Stimulated activated naive B cell treated with anti-CD40 and anti-IgM and Interleukin-4, amounts not matched to agents 10 μg/mL and 1 μg/mL and 100 μg/mL, for 72 hours (primary cell): ENCODE measurements at places on chromosomes 11 and 22.

DNA sequence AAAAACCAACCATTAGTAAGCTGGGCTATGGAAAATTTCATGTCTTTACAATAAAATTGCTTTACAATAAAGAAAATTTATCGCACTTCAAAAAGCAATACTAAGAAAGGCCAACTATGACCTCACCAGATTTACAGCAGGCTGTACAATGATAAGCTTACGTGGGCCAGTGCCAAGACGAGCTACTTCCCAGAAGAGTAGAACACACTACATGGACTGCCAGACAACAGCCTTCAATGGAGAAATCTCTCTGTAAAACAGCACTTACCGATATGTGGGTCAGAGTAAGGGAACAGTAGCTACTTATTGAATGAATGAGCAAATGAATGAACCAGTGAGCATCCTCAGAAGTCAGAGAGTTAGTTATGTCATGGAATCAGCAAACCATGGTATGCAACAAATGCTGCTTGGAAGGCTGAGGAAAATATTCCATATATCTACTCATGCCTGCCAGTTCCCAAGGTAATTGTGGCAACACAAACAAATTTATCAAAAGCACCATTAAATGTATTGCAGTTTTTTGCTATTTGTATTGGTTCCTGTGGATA, 74.4 kb downstream of the SLC36A4 start:
- no peak for DNase-seq

DNA sequence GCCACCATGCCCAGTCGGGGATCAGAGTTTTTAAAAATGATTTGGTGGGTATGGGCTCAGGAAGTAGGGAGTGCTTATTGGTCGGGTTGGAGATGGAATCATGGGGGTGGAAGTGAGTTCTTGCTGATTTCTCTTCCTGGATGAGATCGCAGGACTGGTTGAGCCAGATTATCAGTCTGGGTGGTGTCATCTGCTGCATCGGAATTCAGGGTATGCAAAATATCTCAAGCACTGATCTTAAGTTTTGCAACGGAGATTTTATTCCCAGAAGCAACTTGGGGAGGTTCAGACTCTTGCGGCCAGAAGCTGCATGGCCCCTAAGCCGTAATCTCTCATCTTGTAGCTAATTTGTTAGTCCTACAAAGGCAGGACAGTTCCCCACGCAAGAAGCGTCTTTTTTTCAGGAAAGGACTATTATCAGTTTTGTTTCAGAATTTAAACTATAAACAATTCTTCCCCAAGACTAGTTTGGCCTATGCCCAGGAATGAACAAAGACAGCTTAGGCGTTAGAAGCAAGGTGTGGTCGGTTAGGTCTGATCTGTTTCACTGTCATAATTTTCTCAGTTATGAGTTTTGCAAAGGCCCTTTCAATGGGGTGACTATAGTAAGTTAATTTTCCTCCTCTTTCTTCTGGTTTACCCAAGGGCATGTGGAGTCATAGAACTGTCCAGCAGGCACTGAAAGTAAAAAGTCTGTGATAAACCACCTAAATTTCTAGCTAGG, 1.4 kb upstream of the PIWIL3 start:
- DNase-seq, result no peak

DNA sequence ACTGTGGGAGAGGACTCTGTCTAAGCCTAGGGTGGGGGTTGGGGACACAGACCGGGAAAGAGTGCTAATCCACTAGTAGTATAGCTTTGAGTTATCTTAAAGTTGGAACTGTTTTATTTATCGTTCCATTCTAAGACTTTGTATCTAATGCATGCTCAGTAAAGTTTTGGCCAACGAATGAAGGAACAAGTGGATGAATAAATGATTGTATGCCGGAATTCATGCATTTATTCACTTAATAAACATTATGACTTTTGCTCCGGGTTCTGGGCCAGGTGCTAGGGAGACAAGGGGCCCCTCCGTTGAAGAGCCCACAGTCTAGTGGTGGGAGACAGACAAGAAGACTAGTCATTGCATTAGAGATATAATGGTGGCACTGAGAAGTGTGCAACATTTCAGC, 645 bp downstream of the RNF121 start:
- DNase-seq, result no peak

GRCh38 chr11:65204646-65205601, 23.2 kb downstream of the CAPN1 start:
- no peak for DNase-seq

GRCh38 chr22:31872209-31872608, 72.1 kb upstream of the YWHAH start:
- no peak for DNase-seq

DNA sequence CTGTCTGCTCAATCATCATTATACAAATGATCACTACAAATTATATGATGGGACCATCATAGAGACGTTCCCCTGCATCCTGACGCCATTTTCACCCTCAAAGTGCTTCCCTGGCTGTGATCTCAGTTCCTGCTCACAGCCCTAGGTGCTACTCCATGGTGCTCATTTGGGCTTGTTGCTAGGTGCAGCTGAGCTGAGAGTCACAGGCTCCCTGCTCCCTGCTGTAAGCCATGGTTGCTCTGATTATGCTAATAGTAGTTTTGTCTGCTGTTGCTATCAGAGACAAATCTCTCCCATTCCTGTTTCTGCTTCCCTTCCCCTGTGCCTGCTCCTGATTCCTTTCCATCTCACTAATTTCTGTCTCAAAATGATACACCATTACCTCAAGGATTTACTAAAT, 474.3 kb downstream of the METTL15 start:
- DNase-seq, result no peak

DNA sequence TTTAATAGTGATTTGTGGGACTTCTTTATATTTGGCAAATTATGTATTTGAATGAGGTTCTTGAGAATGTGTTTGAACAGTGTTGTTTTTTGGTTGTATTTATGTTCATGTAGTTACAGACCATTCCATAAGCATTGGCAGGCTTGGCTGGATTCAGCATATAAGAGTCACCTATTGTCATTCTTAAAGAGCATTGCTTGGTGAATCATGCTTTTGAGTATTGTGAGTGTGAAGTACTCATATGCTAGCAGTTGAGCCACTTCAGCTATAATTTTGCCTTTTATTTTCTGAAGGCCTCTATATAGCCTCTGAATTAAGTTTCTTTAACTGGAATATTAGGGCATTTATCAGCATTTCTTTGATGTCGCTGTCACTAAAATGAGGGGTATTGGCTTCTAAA, 110.0 kb upstream of the GAL start:
- DNase-seq, result no peak

- DNase-seq, result no peak
Measured at GRCh38 chr22:17629173-17629489, 582 bp upstream of the ATP6V1E1 start.

DNA sequence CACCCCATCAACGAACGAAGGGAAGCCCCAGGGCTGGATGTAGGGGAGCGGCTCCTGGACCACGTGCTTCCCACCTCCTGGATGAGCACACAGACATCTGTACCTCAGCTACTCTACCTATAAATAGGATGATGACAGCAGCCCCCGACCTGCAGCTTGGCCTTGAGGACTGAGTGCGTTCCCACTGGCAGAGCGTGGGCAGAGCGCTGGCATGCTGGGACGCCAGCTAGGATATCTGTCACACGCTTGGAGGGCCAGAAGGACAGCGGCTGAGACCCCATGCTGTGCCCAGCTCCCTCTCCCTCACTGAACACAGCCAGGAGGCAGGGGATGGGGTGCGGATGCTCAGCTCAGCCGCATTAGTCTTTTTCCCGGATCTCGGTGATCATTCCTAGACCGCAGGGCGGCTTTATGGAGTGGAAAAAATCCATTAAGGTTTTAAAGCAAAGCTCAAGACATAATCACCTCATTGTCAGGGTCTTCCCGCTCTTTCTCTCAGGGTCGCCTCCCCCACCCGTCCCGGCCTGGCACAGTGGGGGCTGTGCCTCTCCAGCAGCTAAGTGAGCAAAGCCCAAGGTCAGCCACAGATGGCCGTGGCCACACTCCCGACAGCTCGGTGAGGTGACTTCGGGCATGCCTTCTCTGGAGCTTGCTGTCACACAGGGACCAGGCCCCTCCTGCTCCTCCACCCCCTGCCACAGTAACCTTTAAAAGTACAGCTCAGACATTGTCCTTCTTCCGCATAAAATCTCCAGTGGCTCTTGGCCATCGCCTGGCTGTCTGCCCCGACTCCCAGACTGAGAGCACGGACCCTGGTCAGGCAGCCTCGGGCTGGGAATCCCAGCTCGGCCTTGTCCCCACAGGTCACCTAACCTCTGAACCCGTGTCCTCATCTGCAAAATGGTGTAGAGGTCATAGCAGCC, 69.6 kb upstream of the SHISAL1 start:
- no peak for DNase-seq

DNA sequence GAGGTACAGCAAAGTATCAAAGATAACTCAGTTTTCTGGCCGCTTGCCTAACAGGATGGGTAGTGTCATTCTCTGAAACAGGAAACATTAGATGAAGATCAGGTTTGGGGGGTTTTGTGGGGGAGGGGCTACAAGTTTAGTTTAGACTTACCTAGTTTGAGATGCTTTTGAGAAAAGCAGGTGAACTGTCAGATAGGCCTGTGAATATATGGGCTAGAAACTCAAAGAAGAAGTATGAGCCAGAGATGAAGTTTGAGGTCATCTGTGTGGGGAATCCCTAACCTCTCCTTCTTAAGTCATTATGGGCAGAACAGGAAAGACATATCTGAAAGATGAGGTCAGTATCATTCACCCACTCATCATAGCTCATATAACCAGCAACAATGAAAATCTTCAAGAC, 11.9 kb downstream of the HOATZ start:
- DNase-seq, result no peak

DNA sequence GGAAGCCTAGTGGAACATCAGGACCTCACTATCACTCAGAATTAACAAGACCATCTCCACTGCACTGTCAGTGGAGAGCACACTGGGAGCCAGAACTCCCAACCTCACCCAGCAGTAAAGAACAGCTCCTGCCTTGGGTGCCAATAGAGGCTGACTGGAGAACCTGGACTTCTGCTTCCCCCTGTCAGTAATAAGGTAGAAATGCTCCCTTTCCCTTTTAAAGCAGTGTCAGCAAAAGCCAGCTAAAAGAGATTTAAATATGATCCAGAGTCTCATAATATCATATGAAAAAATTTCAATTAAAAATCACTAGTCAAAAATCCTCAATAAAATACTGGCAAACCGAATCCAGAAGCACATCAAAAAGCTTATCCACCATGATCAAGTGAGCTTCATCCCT, 82.8 kb downstream of the SPATA19 start:
- DNase-seq, result no peak

- DNase-seq, result no peak
Measured at GRCh38 chr22:42892156-42892555, 35.1 kb upstream of the ARFGAP3 start.

DNA sequence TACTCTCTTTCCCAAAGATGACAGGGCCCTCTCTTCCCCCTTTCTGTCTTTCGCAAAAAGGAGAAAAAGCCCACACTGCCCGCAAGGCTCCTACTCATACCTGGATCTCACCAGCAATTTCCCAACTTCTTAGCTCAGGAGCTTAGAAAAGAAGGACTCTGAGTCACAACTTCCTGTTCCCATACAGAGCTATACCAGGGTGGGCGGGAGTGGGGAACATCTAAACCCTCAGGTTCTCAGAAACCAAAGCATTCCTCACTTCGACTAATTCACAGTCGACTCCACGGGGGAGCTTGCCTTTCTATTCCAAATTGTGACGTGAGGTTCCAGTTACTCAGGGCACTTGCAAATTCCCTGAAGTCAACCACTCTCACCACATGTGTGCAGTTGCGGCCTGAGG, 61.9 kb downstream of the MTNR1B start:
- no peak for DNase-seq

GRCh38 chr22:42711895-42712837, 8.5 kb downstream of the A4GALT start:
- DNase-seq, result no peak

DNA sequence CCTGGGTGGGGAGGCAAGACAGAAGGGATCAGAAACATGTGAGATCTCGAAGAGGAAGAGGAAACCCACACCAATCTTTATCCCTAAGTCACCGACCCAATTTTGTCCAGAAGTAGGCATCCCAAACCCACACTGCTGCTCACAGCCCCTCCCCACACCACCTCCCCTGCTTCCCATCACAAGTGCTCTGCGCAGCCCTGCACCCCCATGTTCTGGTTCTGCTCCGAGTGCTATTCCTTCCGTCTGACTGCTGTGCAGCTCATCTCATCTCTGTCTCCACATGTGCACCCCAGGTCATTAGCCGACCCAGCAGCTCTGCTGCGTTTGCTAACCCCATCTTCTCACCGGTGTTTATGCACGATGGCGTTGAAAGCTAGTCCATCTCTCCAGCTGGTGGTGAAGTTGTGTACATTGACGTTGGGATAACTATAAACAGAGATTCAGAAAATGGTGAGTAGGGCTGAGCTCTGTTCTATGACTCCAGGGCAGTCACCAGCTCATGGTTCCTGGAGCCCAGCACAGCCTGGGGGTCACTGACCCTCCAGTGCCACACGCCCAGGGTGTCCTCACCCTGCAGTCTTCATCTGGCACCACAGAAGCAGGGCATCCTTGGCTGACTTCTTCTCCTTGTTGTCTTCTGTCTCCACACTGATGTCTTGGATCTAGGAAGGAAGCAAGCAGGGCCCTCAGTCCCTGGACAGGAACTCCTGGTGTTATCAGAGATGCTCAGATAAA, 15.1 kb downstream of the SPTBN2 start:
- DNase-seq, result no peak

GRCh38 chr22:38859581-38860282, 12.3 kb downstream of the CBX6 start:
- DNase-seq, result no peak

GRCh38 chr11:110174645-110175310, 81.6 kb downstream of the ZC3H12C start:
- DNase-seq, result no peak

DNA sequence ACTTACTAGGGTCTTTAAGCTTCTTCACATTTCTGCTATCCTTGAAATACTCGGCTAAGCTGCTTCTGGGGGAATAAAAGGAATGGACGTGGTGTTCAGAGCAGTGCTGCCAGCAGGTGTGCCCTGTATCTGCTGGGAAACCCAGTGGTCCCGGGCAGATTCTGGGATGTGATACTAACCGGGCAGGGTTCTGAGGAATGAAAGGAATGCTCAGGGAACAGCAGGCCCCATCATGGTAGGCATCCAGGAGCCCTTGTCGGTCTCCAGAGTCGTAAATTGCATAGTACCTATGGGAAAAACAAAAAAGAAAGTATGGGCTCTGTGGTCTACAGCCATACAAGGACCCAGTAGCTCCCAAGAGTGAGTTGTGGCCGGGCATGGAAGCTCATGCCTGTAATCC, 4.5 kb upstream of the TMEM223 start:
- no peak for DNase-seq

DNA sequence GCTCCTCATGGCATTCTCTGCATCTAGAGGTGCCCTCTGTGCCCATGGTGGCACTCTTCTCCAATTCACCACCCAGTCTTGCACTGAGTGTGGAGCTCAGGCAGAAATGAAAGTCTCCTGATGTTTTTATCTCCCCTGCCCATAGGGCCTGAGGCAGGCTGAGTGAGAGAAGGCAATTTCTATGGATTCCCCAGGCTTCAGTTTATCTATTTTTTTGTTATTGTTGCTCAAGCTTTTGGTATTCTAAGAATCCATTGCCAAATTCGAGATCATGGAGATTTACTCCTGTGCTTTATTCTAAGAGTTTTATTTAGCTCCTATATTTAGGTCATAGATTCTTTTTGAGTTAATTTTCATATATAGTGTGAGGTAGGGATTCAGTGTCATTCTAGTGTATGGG, 40.7 kb downstream of the TSPAN18 start:
- DNase-seq, result no peak

GRCh38 chr11:130106381-130106780, 36.7 kb downstream of the APLP2 start:
- DNase-seq, result no peak

GRCh38 chr11:121563003-121563402, 110.2 kb upstream of the SORL1-AS1 start:
- DNase-seq, result no peak
